ENCODE measurements at places on chromosomes 3 and 15. TPM values are rescaled to one million over a fixed set of nuclear protein-coding genes. Genes with fewer than 3 reads are reported as not detected.

DNA sequence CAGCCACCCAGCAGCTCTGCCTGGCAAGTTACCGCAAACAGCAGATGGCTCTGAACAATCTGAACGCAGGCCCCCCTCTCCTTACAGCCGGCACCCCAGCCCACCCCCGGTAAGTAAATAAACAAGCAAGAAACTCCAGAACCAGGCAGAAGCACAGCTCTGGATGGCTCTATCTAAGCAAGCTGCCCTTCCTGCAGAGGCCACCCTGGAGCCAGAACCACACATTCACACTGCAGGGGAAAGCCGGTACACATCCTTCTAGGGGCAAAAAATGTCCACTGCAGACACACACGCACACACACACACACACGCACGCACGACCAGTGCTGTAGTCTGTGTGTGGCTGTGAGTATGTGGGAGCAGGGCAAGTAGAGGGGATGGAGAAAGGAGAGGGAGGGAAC lies 63.9 kb downstream of the ADCY5 start:
- peak; percentile 32 for DNase-seq

DNA sequence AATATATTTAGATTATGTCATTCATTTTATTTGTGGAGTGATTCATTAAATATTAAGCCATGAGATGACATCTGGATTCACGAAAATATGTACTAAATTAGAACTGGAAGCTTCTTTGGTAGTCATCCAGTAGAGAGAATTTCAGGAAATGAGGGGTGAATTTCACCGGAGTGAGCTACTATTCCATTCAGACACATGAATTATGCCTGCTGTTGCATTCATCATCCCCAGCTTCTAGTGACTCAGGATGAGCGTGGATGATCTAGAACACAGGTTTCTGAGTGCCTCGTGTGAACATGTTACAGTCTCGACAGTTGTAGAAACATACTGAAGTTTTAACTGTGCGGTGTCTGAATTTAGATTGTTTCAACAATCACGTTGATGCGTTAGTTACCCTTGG lies 42.9 kb upstream of the GABRG3 start:
- no peak for DNase-seq

GRCh38 chr15:57460208-57460816 lies 84.0 kb downstream of the CGNL1 start:
- no peak for DNase-seq

DNA sequence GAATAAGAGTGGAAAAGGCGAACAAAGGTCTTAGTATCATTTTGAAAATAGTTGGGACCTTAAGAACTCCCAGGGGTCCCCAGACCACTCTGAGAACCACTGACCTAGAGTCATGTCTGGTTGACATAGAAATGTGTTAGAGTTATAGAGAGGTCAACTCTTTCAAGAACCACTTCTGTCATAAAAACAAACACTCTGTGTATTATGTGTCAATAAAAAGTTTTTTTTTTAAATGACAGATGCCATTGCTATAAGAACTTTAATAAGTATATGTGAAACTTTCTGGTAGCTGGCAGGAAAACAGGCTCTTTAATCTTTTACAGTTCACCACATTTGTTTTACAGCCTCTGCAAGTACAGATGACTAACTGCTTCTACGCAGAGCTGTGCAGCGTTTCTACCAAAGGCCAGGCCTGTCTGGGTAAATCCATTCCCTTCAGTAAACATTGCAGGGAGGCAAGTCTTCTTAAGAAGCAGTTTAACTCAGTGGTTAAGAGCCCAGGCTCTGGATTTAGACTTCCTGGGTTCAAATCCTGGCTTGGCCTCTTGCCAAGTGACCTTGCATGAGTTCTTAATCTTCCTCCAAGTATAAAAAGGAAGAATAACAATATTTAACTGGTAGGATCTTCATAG lies 56.6 kb downstream of the RFTN1 start:
- DNase-seq, result no peak

GRCh38 chr3:18047052-18047451 lies 304.6 kb upstream of the TBC1D5 start:
- DNase-seq, result no peak

GRCh38 chr3:158279609-158280008 lies 169.7 kb downstream of the RSRC1 start:
- no peak for DNase-seq

KIF15 gene
- 0.72 TPM for total RNA-seq

TLR9 gene
- 0.94 TPM for total RNA-seq

UCN2 gene
- not detected for total RNA-seq

All from kidney (tissue), 22 donors.